ENCODE measurements at places on chromosomes 1 and 21.

DNA sequence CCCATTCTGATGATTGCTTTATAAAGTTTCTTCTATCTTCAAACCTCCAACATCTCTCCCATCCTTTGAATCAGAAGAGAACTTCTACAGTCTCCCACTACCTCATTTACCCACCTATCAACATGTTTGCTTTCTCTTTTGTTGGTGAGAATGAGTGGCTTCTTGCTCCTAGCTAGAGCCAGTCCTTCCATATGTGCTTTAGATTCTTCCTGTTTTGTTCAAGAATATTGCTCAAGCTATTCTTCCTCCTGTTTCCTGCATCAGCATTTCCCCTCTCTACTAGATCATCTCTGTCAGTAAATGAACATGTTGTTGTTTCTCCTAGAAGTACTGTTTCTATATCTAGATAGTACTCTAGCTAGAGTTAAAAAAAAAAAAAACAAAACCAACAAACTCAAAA lies 6.3 kb downstream of the ATF6 start:
- no peak for DNase-seq

DNA sequence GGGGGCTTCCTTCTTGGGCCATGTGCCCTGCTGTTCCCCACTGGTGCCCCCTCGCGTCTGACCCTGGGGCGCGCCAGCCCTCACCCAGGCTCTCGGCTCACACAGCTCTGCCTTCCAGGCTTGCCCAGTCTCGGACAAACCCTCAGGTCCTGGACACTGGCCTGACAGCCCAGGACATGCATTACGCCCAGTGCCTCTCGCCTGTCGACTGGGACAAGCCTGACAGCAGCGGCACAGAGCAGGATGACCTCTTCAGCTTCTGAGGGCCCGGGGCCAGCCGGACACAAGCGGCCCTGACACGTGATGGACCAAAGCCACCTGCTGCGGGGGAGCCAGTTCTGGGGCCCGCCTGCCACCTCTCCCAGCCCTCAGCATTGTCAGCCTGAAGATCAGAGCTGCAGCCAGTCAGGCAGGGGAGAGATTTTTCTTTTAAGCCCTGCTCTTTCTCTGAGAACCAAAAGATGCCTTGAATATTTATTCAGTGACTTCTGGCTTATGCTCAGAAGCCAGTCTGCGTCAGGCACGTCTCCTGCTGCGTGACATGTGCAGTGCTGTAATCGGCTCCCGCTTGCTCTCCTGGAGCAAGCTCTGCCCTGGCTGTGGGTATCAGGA lies 23.4 kb downstream of the LDLRAP1 start:
- DNase-seq = no peak

GRCh38 chr1:51877434-51878307 lies 856 bp downstream of the NRDC start:
- DNase-seq = no peak

GRCh38 chr1:155206891-155207805 lies 549 bp downstream of the THBS3 start:
- no peak for DNase-seq
